Pulmonary artery endothelial cell (primary cell): ENCODE measurements at places on chromosomes 16 and 17. TPM values are rescaled to one million over a fixed set of nuclear protein-coding genes. Genes with fewer than 3 reads are reported as not detected.

DNA sequence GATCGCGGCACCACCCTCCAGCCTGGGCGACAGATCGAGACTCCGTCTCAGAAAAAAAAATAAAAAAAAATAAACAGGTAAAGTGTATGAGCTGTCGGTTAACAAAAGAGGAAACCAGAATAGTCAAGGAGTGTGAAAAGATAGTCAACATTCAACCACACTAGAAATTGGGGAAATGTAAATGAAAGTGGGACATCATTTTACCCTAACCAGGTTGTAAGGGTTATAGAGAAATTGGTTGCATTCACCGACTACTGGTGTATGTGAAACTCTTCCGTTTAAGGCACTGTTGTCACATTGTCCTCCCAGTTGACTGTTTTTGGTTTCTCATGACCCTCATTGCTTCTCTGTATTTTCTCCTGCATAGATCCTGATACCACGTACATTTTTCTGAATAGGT, 62.8 kb downstream of the RABEP1 start:
- no peak for DNase-seq

GRCh38 chr17:2962236-2962635, 101.2 kb downstream of the OR1D5 start:
- no peak for DNase-seq

DNA sequence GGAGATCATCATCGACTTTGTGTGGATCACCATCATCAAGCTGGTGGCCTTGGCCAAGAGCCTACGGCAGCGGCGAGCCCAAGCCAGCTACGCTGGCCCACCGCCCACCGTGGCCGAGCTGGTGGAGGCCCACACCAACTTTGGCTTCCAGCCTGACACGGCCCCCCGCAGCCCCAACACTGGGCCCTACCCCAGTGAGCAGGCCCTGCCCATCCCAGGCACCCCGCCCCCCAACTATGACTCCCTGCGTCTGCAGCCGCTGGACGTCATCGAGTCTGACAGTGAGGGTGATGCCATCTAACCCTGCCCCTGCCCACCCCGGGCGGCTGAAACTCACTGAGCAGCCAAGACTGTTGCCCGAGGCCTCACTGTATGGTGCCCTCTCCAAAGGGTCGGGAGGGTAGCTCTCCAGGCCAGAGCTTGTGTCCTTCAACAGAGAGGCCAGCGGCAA, 72.5 kb downstream of the COG7 start:
- DNase-seq = no peak

Gene C1QTNF8
- not detected in 2 replicates for total RNA-seq

GRCh38 chr16:49704586-49705155, 151.2 kb downstream of the ZNF423 start:
- DNase-seq = no peak

Gene SLC5A11
- total RNA-seq = not detected in 2 replicates

DNA sequence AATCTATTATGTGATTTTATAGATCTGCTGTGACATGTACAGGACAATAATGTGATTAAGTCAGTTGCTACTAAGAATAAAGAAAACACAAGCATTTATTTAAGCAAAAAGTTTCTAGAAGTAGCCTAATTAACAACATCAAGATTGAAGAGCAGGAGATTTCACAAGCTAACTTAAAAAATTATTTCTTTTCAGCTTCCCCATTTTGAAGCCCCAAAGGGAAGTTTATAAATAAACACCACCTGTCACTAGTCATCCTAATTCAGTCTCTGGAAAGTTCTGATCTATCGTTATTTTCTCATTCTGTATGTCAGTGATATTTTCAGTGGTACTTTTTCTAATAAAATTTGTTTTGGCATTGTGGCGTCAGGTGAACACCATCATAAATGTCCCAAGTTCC, 8.3 kb downstream of the CAPNS2 start:
- no peak for DNase-seq

- DNase-seq = no peak
These were observed 11.7 kb downstream of the ABAT start for GRCh38 chr16:8686031-8686621.

Gene MSLN
- total RNA-seq = not detected in 2 replicates

DNA sequence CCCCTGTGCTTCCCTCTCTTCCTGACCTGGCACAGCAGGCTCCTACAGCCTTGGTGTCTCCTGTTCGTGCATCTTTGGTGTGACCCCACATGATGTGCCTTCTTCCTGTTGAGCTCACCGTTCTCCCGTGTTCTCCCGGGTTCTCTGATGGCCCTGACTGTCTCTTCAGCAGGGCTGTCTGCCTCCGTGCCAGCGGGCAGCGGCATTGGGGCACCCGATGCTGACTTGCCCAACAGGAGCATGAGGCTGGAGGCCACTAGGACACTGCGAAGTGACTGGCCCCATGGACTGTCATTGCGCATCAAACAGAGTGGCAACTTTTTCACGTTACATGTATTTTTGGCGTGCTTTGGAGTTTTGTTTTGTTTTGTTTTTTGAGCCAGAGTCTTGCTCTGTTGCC, 22.4 kb downstream of the CRAMP1 start:
- no peak for DNase-seq

DNA sequence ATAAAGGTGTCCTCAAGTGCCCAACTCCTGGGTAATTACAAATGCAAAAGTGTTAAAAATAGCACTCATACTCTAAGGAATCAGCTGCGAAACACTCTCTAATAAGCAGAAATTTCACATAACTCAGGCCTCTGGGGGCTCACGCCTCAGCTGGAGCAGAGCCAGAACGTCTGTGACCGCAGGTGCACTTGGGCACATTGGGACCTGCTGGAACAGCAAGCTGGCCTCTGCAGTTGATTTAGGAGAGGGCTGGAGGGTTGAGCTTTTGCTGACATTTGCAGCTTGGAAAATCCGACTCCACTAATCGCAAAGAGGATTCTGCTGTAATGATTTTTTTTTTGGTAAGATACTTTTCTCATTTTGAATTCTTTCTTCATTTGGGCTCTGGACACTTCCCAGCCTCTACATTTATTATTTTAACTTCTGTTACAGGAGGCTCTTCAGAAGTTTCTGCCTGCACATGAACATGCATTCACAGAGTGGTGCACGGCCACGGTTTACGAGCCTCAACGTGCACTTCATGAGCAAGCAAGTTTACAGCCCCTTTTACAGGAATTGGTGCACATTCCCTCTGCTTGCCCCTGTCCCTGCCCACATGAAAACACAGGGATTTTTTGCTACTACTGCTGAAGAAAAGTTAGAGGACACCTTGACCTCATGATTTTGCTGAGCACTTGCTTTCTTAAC, 4.1 kb upstream of the SNTB2 start:
- no peak for DNase-seq

Gene RPGRIP1L
- total RNA-seq = 8.4 and 10.8 TPM in 2 replicates

DNA sequence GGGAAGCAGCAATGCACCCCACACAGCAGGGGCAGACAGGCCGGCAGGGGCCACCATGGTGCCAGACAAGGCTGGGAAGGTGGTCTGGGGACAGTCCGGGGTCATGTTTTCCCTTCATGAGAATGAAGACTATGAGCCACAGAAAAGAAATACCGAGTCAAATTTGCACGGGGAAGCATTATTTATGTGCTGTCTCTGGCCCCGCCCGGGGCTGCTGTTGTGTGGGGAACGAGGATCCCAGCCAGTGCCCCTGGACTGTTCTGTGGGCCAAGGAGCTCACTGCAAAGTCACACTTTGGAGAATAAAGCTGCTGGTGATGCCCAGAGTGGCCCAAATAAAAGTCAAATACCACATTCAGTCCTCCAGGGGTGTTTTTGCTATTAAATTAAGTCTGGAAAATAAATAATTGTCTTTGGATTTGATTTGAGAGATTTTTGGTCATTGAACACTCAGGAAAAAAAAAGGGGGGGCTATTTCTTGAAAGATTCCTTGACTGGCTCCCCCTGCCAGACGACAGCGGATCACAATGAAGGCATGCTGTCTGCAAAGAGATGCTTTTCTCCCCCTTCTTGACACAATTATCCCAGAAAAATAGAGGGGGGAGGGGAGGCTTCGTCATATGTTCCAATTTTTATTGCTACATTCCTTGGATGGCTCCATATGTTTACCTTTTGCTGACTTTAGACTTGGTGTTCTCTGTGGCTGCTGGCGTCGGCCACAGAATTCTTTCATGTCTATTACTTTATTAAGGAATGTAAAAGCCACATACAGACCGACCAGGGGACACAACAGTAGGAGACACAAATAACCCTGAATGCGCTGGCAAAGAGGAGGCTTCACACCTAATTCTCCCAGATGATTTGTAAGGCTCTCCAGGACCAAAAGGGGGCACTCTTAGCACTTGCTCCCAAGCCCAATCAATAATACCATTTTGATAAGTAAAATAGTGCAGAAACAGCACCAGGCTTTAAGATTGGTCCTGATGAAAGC, 27.1 kb upstream of the ANKFN1 start:
- peak; percentile 43 for DNase-seq

Gene SCNN1G
- not detected in 2 replicates for total RNA-seq

DNA sequence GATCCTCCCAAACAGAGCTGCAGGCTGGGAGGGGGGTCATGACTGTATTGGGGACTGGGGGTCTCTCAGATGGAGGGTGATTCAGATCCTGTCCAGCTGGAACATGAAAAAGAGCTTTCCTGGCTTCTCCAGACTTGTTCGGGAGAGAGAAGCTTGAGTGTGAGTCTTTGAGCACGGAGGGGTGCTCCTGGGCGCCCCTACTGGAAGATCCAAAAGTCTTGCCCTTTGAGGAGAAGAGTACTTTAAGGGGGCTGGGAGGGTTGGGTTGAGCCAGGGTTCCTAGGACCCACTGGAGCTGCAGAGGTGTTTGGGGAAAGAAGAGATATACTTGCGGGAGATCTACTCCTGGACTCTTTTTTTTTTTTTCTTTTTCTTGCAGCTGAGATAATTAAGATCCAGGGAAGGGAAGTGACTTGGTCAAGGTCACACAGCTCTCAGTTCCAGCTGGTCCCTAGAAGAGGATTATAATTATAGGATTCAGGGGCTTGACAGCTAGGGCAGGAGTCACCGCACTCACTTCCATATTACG, 8.4 kb downstream of the RARA start:
- no peak for DNase-seq

Gene CD300C
- not detected in 2 replicates for total RNA-seq

Gene RAB40B
- total RNA-seq = 6.5 and 9.1 TPM in 2 replicates

Gene ZP2
- total RNA-seq = not detected in 2 replicates

GRCh38 chr16:64621616-64622015, 500.2 kb downstream of the CDH11 start:
- DNase-seq = no peak

GRCh38 chr16:56861092-56861610, 3.9 kb upstream of the SLC12A3 start:
- DNase-seq = no peak

- DNase-seq = no peak
These were observed 48.5 kb downstream of the SPOP start for GRCh38 chr17:49629447-49629846.

- DNase-seq = no peak
These were observed 3.8 kb downstream of the ADAMTS18 start for GRCh38 chr16:77430787-77431585.

GRCh38 chr17:68085771-68086381, 50.3 kb downstream of the KPNA2 start:
- DNase-seq = no peak

- no peak for DNase-seq
These were observed 435.3 kb upstream of the ZFHX3 start for GRCh38 chr16:73483076-73483791.

- no peak for DNase-seq
These were observed 77.3 kb upstream of the TANC2 start for GRCh38 chr17:62888765-62889164.

DNA sequence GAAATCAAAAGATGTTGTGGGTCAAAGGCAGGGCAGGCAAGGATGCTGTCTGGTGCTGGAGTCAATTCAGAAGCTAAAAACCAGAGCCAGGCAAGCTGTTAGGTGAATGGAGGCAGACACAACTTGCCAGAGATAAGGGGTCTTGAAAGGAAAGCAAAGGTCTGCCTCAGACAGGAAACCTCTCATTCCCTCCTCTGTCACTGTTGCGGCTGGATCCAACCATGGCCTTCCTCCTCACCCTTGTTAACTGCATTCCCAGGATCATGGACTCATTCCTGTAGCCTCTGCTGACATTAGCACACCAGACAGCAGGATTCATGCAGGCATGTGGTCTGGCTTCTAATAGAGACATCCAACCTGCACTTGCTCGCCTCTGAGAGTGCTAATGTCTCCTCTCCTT, 186.7 kb upstream of the HS3ST3A1 start:
- no peak for DNase-seq

DNA sequence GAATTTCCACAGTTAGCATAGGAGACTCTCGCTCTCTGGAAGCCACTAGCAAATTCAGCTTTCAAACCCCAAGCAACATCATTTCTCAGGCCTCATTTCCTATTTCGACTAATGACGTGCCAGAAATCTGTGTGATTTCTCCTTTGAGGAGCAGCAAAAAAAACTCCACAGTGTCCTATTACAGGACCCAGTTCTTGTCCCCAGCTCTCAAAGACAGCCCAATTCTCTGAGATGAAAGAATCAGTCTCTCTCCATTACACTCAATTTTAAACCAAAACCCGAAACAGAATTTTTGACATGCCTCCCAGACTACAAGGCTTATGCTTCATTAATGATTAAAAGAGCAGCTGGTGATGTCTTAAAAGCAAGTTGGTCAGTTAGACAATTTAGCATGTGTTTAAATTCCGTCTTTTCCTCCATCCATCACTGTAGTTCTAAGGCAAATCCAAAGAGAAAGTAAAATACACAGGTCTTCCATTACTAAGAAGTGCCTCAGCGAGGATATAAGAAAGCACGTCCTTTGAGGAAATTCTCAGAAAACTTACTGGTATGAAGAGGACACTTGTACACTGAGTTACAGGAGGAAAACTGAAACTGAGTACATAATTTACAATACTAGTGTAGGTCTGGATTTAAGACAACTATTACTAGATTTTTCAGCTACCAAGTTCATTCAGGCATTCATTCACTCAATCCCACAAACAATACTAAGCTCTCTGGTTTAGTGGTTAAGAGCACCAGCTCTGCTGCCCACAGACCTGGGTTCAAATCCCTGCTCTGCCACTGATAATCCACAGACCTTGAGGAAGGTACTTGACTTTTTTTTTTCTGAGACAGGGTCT, 12.5 kb downstream of the TOM1L2 start:
- DNase-seq = no peak

DNA sequence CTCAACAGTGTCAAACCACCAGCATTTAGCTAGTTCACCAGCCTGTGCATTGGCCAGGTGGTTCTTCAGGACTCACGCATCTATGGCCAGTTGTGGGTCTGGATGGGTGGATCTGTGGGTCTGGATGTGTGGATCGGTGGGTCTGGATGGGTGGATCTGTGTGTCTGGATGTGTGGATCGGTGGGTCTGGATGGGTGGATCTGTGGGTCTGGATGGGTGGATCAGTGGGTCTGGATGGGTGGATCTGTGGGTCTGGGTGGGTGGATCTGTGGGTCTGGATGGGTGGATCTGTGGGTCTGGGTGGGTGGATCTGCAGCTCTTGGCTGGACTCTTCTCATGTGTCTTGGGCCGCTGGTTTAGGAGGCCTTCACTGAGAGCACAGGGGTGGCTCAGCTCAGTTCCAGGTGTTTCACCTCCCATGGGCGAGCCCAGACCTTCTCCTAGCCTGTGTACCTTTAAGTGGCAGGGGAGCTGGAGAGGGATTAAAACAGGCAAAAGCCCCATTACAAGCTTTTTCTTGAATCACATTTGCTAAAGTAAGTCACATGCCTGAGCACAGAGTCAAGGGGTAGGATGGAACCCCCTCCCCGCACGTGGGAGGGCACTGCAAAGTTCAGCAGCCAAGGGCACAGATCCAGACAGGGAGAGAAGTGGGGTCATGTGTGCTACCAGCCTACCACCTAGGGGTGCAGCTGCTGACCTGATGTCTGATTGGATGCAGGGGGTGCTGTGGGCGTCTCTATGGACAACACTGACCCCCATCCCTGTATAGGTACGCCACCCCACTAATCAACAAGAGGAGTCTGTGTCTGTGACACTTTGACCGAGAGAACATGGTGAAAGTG, 3.4 kb upstream of the NUBP1 start:
- DNase-seq = no peak
